ENCODE measurements at places on chromosomes 3 and 15. TPM values are rescaled to one million over a fixed set of nuclear protein-coding genes. Genes with fewer than 3 reads are reported as not detected.

DNA sequence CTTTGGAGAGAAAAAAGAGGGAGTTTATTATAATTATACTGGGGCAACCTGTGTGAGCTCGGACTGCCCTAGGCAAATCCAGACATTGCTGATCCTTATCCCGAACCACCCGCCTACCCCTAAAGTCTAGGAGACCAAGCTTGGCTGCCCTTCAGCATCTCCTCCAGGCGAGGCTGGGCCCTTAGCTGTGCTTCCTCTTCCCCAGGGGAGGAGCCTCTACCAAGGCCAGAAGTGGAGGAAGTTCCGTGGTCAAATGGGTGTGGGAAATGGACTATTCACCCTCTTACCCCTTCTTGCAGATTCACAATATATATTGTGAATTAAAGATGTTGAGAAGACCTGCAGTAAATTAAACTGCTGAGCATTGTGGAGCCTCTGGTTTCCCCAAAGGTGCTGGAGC lies 158.3 kb upstream of the HES1 start:
- no peak for DNase-seq

DNA sequence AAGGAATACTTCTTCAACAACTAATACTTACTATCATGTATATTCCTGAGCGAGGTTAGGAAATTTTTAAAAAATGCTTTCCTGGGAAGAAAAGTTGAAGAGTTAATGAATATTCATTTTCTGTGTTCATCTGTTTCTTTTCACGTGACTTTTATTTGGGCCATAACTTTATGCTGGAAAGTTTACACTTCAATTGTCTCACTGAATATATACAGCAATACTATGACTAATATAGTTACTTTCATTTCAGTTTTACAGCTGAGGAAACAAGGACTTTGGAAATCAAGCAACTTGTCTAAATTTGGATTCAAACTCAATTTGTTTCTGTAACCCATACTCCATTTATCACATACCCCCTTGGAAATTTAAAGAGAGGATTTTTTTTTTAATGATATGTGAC lies 894.2 kb downstream of the ROBO1 start:
- no peak for DNase-seq

- no peak for DNase-seq
These were observed 17.9 kb downstream of the CAPN7 start for GRCh38 chr3:15223685-15224572.

DNA sequence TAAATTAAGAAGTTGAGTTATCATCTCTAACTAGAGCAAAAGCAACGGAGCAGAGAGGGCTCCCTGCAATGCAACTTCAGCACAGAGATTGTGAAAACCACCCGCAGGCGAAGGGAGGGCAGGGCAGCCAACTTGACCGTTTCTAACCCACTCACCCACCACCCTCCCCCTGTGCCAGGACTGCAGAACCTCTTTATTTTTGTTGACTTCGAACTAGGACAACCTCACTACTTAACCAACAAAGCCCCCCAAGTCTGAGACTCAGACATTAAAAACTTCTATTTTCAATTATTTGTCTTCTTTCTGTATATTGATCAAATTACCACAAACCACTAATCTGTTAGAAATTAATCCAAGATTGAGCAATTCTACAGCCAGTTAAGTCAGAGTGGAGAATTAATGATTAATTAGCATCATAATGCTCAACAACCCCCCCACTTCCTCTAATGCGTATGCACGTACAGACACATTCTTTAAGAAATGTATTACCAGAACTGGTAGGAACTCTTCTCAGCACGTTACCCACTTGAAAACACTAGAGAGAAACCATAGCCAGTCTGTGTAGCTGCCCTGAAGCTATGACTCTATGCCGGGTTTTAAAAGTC lies 2.0 kb downstream of the MGLL start:
- no peak for DNase-seq

- DNase-seq, result no peak
These were observed 39.3 kb downstream of the TRAK1 start for GRCh38 chr3:42130329-42131070.

DNA sequence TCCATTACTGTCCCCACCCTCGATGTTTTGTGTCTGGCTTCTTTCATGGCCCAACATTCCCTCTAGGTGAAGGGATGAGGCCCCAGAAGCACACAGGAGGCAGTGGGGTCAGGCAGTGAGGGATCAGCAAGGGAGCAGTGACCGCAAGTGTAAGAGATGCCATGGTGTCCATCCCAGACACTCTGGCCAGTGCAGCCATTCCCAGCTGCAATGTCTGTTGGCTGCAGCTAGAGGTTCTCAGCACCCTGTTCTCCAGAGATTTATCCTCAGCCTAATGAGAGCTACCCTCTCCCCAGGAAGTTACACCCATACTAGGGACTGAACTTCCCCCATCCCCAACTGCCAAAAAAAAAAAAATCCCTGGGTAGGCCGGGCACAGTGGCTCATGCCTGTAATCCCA lies 40.2 kb downstream of the TRANK1 start:
- peak; percentile 54 for DNase-seq

DNA sequence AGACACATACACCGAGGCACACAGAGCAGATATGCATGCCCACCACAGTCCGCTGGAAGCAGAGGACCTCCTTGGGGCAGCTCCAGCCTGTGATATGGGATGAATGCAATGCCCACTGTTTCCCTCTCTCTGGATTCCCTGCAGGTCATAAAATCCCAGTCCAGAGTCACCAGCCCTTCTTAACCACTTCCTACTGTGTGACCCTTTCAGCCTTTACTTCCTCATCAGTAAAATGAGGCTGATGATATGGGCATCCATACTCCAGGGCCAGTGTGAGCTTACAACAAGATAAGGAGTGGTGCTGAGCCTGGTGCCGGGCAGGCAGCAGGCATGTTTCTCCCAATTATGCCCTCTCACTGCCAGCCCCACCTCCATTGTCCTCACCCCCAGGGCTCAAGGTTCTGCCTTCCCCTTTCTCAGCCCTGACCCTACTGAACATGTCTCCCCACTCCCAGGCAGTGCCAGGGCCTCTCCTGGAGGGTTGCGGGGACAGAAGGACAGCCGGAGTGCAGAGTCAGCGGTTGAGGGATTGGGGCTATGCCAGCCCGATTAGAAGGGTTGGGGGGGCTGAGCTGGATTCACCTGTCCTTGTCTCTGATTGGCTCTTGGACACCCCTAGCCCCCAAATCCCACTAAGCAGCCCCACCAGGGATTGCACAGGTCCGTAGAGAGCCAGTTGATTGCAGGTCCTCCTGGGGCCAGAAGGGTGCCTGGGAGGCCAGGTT lies at the start of gene GNAT1:
TSS of gene GNAT1 (plus strand) at position 675 of the 725 bp plus-strand sequence. CDS start 116 bp downstream, outside the sequence.
- DNase-seq, result no peak

DNA sequence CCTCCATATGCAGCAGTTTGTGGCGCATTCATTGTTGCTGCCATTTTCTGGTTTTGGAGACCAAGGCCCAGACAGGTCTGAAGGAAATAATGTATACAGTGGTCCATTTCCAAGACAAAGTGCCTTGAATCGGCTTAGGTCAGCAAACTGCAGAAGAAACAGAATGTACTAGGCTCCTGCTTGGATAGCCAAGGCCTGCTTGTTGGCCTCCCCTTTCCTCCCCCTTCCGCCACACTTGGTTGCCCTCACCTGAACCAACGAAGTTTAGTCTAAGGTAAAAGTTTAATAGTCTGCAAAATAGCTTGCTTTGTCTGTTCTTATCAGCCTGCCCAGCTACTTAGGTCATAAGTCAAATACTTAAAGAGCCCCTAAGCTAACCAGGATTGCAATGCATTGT lies 12.0 kb upstream of the RTP3 start:
- DNase-seq, result no peak

- no peak for DNase-seq
These were observed 182.2 kb downstream of the APBA2 start for GRCh38 chr15:29067949-29068348.

DNA sequence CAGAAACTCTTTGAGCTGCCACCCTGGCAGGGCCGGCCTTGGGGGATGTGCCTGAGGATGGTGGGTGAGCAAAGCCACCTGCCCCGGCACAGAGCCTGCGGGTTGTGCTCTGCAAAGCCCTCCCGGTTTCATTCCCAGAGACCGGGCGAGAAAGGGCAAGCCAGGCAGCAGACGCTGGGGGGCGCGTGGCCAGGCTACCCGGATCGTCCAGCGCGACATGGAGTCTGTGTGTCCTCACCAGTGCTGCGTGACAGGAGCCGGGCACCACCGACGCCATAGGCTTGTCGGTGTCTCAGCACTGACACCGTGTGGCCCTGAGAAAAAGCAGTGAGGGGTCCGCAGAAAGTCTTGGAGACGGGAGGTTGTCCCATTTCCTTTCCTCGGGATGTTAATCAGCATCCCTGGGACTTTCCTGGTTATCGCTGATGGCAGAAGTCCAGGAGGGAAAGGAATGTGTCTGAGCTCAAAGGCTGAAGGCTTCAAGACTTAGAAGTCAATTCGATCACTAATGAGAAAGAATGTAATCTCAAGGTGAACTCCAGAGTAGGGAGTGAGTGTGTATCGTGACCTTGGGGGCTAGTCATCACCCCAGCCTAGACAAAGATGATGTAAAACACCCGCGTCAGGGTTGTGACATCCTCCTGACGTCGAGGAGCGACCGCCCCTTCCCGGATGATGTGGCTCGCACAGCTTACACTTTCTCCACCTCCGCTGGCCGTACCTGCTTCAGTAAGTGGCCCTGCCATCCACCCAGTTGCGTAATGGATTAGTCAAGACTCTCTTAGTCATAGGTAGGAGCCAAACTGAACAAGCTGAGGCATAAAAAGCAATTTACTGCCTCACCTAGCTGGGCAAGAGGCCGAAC lies 36.3 kb upstream of the PLA2G4E start:
- peak; percentile 91 for DNase-seq

DNA sequence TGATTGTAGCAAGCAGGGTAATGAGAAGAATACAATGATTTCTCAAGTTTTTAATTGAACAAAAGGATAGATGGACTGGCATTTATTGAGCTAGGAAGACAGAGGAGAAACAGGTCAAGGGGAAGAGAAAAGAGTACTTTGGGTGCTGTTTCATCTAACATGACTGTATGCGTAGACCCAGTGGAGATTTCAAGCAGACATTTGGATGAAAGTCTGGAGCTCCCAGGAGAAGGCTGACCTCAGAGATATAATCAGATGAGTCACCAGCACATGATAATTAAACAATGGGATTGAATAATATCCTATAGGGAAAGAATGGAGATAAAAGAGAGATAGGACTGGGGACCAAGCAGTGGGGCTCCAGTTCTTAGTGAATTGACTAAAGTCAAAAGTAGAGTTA lies 194.9 kb downstream of the ARRDC4 start:
- DNase-seq, result no peak

DNA sequence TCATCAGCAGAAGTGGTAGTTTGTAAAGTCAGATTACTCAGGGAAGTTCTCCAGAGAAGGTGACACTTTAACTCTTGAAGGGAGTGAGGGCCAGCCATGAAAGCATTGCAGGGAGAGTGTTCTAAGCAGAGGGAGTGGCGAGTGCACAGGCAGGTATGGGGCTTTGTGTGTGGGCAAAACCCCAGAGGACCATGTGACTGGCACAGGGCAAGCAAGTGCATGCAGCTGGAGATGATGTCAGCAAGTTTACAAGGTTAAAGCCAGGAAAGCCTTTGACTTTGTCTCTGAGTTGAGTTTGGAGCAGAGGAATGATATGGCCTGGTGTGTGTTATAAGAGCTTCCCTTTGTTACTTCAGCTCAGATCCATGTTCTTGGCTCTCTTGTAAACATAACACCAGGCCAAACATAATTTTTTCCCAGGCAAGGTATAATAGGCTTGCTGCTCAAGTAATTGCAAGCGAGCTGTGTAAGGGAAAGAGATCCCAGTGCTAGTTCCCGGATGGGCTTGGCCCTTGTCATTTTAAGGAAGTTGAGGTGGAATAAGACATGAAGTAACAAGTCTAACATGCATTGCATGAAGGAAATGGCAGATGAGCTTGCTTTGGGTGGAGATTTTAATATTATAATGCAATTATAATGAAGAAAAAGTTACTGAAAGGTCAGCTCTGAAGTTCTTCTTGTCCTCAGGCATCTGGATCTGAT lies 341.1 kb upstream of the LRRC3B start:
- DNase-seq, result no peak

DNA sequence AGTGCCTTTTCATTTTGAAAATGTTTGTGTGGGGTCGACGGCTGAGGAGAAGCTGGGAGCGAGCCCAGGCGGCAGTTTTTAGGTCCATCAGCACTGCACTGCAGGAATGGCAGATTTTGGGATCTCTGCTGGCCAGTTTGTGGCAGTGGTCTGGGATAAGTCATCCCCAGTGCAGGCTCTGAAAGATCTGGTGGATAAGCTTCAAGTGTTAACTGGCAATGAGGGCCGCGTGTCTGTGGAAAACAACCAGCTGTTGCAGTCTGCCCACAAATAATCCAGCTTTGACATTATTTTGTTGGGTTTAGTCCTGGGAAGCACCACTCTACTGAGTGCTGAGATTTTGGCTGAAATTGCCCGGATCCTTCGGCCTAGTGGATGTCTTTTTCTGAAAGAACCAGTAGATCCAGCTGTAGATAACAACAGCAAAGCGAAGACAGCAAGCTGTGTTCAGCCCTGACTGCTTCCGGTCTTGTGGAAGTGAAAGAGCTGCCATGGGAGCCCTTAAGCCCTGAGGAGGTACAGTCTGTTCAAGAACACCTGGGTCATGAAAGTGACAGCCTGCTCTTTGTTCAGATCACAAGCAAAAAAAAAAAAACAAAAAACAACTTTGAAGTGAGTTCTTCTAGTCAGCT lies 13.1 kb upstream of the ANP32A start:
- DNase-seq, result no peak

DNA sequence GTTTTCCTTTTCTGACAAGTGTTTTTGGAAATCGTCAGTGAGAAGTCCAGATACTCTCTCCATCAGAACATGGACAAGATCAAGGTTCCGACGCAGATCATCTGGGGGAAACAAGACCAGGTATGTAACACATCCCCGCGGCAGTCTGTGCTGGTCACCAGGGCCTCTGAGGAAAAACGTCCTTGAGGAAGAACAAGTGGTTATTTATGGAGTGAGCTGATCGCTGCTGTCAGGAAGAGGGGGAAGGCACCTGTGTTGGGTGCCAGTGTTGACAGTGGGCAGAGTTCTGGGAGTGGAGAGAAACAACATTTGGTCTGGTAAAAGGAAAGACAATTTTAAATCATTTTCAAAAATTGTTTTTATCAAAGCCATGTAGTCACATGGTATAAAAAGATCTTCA lies 20.7 kb upstream of the RPP14 start:
- DNase-seq, result no peak

DNA sequence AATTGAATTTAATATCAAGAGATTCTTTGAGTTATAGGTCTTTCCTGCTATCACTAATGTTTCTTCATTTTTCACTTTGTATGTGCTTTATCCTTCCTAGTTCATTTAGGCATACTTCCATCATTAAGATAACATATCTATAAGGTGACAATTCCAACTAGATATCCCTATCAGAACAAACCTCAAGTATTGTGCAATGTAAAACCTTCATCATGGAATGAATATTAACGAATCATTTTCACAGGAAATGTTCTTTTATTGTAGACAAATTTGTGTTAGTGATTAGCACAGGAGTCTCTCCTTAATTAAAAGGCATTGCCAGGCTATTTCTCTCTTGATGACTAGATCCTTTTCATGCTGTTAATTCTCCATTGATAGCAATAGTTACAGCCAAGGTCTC lies 236.5 kb upstream of the MME start:
- DNase-seq, result no peak

GRCh38 chr3:162491952-162492351 lies 995.3 kb downstream of the OTOL1 start:
- DNase-seq, result no peak

The WNT5A gene
- 10.6 TPM for total RNA-seq

The NANOGP8 gene
- total RNA-seq, result 1.2 TPM

The CHST14 gene
- total RNA-seq, result 14.0 TPM

The TOMM70 gene
- 33.9 TPM for total RNA-seq

The SLC25A26 gene
- total RNA-seq, result 17.5 TPM

The CHRM5 gene
- not detected for total RNA-seq

The CLEC3B gene
- total RNA-seq, result 96.9 TPM

The SPCS1 gene
- 57.2 TPM for total RNA-seq

The ZPLD1 gene
- total RNA-seq, result 0.84 TPM

Measured in aorta (tissue), 5 donors.